ENCODE measurements at places on chromosomes 2 and 18. TPM values are rescaled to one million over a fixed set of nuclear protein-coding genes. Genes with fewer than 3 reads are reported as not detected.

NEB gene
- total RNA-seq: 0.92 TPM

CPS1 gene
- 7.5 TPM for total RNA-seq

RAB6C gene
- 0.16 TPM for total RNA-seq

RIT2 gene
- total RNA-seq: not detected

GRCh38 chr2:137435162-137435561, 529.1 kb upstream of the HNMT start:
- DNase-seq: no peak

DNA sequence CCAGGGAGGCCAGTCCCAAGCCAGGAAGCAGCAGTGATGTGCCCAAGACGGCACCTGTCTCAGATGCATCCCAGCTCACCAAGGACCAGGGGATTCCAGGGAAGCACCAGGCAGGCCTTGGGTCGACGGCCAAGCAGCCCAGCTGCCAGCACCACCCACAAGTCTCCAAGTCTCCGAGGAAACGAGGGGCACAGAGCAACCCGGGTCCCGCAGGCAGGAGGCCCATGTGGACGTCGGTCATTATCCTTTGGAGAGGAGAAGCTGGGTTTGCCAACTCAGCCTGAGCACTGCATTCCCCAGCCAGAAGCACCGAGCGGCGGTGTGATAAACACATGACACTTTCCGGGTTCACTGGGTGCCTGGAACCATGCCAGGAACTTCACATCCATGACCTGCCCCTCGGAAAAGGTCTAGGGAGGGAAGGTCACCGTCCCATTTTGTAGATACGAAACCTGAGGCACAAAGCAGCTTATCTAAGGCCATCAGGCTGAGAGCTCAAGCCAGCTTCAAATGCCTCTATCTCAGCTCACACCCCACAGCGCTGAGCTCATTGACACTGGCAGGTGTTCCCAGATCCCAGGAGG, 104.5 kb downstream of the ZNF516 start:
- DNase-seq: no peak

DNA sequence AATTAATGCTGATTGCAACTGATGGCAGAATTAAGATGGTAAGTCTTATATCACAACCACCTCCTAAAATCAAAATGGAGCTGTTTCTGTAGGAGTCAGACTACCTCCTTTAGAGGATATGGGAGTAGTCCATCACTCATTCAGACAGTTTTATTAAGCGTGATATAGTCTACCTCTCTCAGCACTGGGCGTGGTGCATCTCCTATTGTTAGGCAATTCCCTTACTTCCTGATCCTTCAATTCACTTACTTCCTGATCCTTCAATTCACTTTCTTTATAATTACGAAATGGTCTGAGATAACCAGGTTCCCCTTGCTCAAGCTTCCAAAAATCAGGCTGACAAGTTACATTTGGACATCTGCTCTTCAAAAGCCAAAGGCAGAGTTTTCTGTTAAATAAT, 31.9 kb downstream of the ATP8B1 start:
- DNase-seq: no peak

DNA sequence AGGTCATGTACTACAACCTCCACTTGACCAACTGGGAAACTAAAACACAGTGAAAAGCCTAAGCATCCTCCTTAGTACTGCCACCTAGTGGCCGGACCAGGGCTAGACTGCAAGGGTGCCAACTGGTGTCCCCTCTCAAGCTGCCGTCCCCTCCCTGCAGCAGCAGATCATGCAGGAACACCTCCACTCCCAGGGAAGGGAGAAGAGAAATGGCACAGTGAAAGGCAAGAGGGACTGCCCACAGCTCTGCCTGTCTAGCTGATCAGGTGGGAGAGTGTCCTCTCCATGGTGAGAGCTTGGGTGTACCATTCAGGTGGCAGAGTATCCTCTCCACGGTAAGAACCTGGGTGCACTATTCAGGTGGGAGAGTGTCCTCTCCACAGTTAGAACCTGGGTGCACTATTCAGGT, 78.1 kb downstream of the AAK1 start:
- peak; percentile 61 for DNase-seq

DNA sequence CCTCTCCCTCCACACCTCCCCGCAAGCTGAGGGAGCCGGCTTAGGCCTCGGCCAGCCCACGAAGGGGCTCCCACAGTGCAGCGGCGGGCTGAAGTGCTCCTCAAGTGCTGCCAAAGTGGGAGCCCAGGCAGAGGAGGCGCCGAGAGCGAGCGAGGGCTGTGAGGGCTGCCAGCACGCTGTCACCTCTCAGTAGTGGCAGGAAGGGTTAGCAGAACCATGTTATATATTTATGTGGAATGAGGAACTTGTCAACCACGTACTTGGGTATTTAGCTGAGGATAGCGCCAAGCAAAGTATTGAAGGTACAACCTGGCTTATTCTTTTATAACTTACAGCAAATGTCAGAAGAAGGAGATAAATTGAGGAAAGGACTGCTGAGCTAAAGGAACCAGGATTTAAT, 144.1 kb upstream of the MGAT5 start:
- no peak for DNase-seq

- DNase-seq: no peak
Measured at GRCh38 chr2:226813148-226813701, 13.6 kb upstream of the IRS1 start.

Data from mesothelial cell of epicardium (in vitro differentiated cells).